Fibroblast of upper back skin (primary cell): ENCODE measurements at places on chromosomes 11 and 22.

GRCh38 chr11:112106070-112106469, 19.4 kb downstream of the SDHD start:
- no peak for DNase-seq

- DNase-seq = no peak
These were observed 8.0 kb downstream of the NCAPH2 start for GRCh38 chr22:50516068-50516467.

GRCh38 chr22:40240160-40240559, 62.4 kb downstream of the TNRC6B start:
- DNase-seq = no peak

GRCh38 chr22:29385748-29386147, 2.6 kb downstream of the AP1B1 start:
- no peak for DNase-seq

GRCh38 chr22:38111925-38112355, 1.5 kb upstream of the BAIAP2L2 start:
- no peak for DNase-seq

- peak; percentile 21 for DNase-seq
These were observed 158.8 kb downstream of the CTTN start for GRCh38 chr11:70556884-70557741.

- no peak for DNase-seq
These were observed 3.6 kb downstream of the MAP3K11 start for GRCh38 chr11:65610404-65610803.

DNA sequence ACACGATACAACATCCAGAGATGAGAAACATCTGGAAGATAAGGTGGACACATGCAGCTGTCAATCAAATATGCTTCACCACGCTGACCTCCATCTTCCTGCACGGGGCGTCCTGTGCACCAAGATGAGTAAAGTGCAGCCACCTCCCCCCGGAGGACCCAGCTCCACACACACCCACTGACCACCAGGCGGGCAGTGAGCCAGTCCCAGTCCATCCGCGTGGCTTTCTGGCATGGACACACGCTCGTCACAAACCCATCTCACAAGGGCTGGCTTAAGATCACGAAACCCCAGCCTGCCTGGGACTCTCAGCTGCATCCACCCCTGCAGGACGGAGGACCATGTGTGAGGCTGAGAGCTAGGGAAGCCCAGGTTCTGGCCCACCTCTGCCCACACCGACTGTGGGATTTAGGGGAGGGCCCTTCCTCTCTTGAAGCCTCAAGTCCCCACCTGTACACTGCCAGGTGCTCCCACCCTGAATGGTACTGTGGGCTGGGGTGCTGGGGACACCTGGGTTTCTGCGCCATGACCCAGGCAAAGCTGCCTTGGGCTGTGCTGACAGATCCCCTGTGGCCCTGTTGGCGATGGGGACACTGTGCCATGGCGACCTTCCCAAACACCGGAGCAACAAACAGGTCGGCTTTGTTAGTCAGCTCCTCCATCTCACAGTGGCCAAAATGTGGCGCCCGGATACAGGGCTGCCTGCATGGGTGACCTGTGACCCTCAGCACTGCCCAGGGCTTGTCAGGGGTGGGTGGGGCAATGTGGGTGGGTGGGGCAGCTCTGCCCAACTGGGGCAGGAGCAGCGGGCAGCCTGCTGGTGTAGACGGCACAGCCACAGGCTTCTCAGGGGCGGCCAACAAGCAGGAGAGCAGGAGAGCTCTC, 629.0 kb downstream of the TBC1D22A start:
- DNase-seq = no peak

DNA sequence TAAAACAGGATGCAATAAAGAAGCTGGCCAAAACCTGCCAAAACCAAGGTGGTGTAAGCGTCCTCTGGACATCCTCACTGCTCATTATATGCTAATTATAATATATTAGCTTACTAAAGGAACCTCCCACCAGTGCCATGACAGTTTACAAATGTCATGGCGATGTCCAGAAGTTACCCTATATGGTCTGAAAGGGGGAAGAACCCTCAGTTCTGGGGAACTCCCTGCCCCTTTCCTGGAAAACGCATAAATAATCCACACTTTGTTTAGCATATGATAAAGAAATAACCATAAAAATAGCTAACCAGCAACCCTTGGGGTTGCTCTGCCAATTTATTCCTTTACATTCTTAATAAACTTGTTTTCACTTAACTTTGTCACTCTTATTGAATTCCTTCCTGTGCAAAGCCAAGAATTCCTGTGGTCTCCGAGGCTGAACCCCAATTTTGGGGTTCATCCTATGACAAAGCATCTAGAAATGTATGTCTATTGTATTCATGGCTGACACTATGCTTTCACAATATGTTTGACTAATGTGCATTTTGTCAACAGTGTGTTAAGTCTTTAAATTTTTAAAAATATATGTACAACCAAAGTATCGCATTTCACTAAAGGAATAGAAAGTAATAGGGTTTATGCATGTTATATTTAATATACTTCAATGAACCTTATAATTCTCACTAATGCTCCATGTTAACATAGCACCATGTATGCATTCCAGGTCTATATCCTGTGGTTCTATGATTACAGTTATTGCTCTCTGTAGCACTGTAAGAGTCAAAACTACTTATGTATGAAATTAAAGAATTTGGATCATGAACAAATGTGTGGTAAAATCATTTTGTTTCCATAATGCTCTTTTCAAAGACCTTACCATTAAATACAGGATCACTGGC, 25.1 kb downstream of the LGR4 start:
- DNase-seq = peak; percentile 80

DNA sequence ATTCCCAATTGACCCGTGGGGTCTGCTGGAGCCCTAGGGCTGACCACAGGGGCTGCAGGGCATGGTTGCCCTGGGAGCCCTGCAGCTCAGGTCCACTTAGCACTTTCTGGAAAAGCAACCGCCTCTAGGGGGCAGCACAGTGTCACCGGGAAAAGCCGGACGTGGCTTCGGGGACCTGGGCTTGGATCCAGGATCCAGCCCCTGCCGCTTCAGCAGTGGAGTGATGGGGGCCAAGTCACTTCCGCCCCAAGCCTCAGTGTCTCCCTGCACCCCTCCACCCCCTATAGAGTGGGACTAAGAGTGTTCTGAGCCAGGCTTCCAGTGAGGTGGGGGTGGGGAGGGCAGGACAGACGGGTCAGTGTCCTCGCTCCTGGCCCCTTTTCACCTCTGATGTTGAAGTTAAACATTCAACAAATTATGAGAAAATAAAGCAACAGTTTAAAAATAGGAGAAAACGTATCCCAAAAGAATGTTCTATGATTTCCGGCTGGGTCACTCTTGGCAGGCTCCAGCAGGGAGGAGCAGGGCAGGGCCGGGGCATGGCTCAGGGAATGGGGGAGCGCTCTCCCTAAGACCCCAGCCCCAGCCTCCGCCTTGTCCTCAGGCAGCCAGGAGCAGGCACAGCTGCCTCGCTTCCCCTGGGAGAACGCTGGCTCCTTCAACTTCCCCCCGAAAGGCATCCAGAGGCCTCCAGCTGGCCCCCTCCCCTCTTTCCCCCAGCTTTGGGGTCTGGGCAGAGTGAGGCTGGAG, 96.5 kb upstream of the FGF3 start:
- DNase-seq = peak; percentile 65

DNA sequence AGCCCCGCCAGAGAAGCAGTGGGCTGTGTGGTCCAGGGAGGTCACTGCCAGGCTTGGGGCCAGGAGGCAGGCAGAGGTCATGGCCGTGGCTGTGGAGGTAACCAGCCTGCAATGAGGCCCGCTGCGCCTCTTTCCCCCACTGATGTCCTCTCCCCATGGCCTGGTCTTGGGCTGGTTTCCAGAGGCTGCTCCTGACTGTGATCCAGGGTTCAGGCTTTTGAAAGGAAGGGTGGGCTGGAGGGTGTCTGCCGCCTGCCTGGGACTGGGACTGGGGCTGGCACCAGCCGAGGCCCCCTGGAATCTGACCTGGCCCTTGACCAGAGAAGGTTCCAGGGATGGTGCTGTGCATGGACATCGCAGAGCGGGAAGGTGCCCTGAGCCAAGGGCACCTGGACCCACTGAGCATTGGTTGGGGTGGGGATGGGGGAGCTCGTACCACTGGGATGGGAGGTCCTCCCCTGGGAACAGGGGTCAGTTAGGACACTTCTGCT, 59.6 kb upstream of the THY1 start:
- DNase-seq = no peak

GRCh38 chr11:11988099-11988651, 20.3 kb downstream of the DKK3 start:
- peak; percentile 79 for DNase-seq

GRCh38 chr11:34791780-34792542, 124.2 kb downstream of the APIP start:
- DNase-seq = no peak

DNA sequence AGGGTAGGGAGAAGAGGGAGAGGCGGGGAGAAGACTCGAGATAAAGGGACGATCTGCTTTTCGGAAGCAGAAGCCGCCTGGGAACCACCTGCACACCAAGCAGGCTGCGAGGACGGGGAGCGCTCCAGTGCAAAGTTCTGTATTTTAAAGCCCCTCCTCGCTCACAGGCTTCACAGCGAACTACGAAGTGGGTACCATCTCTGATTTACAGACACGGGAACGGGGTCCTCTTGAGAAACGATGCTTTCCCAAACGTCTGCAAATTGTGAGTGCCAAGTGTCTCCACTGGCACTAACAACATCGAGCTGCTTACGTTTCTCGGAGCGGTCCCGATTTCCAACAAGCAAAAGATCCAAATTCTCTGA, 700 bp upstream of the STX3 start:
- DNase-seq = no peak

DNA sequence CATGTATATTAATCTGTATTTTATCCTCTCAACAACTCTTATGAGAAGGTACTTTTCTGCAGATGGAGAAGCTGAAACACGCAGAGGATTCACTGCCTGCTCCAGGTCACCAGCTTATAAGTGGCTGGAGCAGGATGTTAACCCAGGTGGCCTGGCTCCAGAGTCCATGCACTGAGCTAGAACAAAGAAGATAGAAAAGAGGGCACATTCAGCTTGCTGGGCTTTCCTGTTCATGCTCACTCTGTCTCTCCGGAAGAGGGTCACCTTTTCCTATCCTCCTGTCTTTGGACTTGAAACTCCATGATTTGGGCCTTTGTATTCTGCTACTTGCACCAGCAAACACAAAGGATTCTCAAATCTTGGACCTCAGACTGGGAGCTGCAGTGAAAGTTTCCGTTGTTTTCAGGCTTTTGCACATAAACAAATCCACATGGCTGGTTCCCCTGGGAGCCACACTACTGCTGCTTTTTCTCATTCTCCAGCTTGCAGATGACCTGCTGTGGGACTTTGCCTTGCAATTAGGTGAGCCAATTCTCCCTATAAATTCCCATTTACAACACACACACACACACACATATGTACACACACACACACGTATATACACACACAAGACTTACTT, 117.3 kb upstream of the GRK3 start:
- no peak for DNase-seq

DNA sequence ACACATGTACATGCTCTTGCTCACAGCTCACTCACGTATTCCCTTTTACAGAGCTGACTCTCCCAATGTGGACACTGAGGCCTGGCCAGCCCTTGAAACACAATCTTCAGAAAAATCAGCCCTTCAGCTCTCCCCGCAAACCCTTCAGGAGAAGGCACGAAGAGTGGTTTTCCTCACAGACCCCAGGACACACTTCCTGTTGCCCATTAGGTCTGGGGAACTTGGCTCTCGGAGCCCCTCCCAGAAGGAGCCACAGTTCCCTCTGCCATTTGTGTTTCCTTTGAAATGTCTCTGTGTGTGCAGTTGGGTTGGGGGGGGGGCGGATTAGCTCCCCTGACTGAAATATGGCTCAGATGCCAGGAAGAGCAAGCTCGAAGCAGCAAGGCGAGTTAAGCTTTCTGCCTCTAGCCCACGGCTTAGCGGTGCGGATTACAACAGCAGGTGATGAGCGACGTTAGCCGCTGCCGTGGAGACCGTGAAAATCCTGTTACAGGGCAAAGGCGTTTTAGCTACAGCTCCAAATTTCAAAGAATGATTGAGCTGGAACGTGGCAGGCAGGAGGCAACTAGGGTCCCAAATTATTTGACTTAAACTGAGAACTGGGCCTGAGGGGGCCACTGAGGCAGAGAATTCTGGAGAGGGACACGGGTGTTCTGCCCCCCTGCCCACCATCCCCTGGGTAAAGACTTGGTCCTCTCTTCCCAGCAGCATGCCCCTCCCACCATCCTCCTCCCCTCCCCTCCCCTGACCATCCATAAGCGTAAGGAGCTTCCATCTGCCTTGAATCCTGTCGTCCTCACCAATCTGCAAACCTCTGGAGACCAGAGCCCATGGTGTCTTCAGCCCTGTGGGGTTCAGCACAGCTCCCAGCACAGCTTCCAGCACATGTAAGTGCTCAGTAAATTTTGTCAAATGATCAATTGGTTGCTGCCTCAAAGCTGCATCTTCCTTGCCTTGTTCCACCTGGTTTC, 598.6 kb downstream of the BUD13 start:
- no peak for DNase-seq

DNA sequence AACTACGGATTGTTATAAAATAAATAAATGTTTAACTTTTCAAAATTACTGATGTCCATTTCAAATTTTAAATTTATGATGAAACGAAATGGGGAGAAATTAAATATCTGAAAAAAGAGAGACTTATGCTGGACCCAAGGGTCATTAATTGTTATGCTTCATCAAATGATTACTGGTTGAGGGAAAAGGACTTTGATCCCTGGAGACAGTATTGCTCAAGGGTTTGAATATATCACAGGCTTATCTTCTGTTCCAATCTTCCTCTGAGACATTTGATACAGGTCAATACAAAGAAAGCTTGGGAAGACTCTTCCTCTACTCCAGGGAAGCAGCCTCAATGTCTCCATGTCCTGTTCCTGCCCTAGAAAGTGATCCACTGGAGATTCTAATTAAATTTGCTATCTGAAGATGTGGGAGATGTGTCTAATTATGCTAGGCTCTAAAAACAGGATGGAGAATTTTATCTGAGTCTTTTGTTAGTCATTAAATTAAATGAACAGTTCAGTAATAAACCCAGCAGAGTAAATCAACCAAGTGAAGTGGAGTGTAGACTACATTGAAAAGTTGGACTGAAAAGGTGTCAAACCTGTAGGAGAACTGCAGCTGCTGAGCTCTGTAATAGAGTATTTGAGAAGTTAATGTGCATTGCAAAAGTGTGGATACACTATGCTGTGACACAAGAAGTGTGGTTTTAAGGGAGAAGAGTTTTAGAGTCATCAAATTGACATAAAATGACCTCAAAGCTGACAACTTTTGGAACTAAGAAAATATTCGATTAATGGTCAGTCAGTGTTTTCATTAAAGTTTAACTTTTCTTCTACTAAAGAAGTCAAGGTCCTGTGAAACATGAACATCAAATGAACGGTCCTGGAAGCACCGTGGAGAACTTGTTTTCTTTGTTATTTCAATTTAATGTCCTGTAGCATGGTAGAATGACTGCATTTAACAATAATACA, 623.7 kb upstream of the CCDC90B start:
- no peak for DNase-seq
